ENCODE measurements at places on chromosomes 6 and 20.

DNA sequence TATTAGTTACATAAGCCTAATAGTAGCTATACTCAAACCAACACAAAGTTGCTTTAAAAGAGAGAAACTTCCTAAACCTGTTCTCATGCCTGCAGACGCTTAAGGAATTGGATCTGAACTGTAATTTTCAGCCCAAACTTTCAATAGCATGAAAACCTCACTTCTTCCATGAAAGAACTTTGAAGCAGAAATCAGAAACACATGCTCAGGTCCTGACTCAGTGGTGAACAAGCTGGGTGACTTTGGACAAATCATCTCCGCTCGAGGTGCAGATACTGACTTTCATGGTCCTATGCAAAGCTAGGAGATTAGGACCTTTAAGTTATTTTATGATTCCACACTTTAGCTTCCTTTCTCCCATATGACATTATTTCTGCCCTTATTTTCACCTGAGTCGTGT lies 36.5 kb downstream of the NOX3 start:
- DNase-seq = no peak

DNA sequence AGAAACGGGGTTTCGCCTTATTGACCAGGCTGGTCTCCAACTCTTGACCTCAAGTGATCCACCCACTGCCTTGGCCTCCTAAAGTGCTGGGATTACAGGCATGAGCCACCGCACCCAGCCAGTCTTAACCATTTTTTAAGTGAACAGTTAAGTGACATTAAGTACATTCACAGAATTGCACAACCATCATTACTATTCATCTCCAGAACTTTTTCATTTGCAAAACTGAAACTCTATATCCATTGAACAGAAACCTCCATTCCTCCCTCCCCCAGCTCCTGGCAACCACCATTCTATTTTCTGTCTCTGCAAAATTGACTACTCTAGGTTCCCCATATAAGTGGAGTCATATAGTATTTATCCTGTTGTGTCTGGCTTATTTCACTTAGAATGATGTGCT lies 59.7 kb downstream of the PLCB4 start:
- no peak for DNase-seq

DNA sequence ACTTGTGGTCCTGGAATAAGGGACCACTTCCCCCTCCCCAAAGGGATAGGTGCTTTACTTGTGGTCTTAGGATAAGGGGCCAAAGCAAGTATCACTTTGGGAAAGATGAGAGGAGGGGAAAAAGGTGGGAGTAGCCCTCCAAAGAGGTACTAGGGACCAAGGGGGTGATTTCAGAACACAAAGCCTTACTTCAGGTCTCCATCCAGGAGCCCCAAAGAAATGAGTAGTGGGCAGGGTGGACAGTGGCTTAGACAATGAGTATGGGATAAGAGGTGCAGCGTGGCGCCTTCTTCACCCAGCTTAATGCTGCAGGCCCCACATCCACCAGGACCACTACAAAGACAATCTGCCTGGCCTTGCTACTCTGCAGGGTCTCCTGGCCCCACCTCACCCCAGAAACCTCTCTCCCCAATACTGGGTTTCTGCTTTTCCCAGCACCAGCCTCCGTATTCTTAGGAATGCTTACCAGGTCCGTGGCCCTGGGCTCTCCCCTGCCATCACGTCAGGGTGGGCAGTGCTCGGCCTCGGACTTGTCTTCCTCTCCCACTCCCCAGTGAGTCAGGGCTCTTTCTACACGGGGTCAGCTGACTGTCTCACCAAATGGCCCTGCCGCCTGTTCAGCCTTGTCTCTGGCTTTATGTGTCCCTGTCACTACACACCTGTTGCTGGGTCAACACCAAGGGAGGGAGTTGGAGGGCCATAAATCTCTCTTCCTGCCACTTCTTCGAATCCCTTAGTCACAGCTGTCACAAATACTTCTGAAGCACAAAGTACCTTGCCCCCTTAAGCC lies 3.1 kb downstream of the NNAT start:
- DNase-seq = no peak

GRCh38 chr6:87645080-87645479 lies 55.1 kb downstream of the ORC3 start:
- DNase-seq = no peak

DNA sequence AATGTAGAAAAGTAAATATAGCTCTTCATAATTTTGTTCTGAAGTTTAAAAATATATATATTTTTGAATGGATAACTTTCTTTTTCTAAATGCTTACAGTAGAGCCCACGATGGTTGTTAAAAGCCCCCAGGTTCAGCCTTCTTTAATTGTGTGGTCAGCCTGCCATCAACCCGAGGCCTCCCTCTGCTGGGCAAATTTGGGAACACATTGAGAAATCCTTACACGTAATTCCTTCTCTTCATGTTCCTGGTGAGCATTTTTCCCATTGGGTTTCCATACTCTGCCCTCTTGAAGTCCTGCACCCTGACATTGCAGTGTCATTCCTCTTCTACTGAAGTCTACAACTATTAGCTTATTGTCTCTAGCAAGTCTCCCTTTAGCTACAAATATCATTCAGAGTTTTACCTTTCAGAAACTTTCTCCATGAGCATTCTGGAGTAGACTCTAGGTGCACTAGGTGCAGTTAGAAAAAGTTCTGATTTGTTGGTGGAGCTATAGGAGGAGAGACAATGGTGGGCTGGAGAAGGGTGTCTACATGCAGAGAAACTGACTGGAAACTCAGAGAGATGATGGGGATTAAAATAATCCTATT lies 40.6 kb downstream of the TRIM38 start:
- peak; percentile 55 for DNase-seq

- DNase-seq = no peak
Observed at GRCh38 chr6:169225887-169226286, 27.8 kb downstream of the THBS2 start.

GRCh38 chr6:16622193-16622592 lies 139.1 kb downstream of the ATXN1 start:
- no peak for DNase-seq

- DNase-seq = no peak
Observed at GRCh38 chr6:104955491-104955890, 1.4 kb upstream of the LIN28B start.

DNA sequence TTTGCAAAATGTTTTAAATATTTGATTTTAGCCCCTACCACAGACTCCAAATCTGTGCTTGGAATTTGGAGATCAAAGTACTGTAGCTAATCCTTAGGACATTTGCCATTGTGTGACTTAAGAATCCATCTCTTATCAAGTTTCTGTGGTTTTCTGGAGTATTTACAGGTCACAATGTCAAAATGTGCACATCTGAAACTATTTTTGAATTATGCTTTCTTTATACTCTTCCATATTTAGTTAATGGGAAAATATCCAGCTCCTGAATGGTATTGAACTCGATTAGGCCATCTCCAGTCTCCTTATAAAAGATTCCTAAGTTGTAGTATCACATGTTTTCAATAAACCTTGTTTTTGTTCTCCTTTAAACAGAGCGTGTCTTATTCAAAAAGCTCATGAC lies 162.5 kb downstream of the KHDC1L start:
- no peak for DNase-seq

DNA sequence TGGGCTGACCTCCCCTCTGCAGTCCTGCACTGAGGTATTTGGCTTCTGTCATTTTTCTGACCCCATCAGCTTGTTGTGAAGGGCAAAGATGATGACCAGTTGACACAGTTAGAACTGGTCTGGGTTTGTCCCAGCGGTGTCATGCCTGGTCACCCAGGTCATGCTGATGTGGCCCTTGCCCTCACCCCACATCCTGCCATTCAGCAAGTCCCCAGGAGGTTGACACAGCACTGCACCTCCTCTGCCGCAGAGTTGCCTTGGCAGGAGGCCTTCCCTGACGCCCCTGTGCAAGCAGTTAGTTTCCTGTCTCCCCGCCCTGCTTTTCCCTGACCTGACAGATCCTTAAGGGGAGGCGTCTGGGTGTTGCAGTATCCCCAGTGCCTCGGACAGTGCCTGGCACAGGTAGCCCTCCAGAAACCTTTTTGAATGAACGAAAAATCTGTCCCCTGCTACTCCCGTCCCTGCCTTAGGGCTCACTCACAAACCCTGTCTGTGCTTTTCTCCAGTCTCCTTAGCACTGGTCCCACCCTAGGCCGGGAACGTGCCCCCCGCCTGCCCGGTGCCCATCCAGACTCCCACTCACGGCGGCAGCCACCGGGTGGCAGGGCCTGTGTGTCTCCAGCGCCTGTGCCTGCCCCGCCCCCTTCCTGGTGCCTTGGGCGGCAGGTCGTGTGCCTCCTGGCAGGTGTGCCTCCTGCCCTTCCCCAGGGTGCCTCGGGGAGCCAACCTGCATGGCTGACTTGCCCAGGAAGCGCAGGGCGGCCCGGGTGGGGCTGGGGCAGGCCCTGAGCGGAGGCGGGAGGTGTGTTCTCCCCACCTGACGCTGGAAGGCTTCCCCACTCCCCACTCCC lies 146.3 kb upstream of the RNF24 start:
- DNase-seq = no peak

- peak; percentile 34 for DNase-seq
Observed at GRCh38 chr6:106334646-106335448, 9.3 kb upstream of the ATG5 start.

- no peak for DNase-seq
Observed at GRCh38 chr6:133236932-133237331, 4.2 kb upstream of the EYA4 start.

DNA sequence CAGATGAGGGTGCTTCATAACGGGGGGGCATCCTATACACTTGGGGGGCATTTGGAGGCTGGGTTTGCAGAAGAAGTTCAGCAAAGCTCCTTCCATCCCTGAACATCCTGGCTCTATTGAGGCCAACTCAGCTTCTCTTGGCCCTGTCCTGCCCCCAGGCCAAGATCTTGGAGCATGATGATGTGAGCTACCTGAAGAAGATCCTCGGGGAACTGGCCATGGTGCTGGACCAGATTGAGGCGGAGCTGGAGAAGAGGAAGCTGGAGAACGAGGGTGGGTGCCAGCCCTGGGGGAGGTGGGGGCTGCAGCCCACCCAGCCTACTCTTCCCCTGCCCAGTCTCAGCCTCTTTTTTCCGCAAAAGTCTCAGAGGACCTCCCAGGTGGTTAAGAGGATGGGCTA lies 17.2 kb downstream of the GDAP1L1 start:
- DNase-seq = no peak

- DNase-seq = no peak
Observed at GRCh38 chr6:42269974-42270510, 52.4 kb upstream of the MRPS10 start.

DNA sequence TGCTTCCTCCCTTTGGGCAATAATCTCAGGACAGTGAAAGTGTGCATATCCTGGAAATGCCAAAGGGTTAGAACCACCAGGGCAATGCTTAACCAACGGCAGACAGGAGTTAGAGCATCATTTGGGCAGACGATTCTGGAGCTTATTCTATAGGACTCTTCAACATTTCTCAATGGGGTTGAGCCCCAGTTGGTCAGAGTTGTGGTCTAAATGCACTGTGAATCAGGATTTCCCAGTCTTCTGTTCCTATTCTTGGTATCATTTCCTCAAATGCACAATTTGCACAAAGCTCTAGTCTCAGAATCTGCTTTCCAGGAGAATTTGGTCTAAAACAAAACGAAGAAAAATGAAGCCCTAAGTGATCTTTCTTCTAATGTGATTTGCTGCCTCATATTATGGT lies 389.6 kb upstream of the JAG1 start:
- no peak for DNase-seq

DNA sequence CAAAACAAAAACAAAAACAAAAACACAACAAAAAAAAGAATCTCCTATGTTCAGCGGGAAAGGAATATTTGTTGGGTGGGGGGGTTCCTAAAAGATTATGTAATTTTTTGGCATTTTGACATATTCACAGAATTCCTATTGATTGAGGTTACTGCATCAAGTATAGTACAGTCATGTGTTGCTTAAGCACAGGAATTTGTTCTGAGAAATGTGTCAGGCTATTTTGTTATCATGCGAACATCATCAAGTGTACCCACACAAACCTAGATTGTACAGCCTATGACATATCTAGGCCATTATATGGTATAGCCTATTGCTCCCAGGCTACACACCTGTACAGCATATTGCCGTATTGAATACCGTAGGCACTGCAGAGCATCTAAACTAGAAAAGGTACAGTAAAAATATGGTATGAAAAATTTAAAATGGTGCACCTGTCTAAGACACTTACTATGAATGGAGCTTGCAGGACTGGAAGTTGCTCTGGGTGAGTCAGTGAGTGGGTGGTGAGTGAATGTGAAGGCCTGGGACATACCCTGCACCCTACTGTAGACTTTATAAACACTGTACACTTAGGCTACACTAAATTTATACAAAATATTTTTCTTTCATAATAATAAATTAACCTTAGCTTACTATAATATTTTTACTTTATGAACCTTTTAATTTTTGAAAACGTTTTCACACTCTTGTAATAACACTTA lies 110.6 kb downstream of the CDKAL1 start:
- DNase-seq = no peak

GRCh38 chr6:158014505-158015187 lies 33.0 kb downstream of the SYNJ2 start:
- DNase-seq = no peak

GRCh38 chr6:92687278-92687677 lies 732.1 kb downstream of the EPHA7 start:
- DNase-seq = no peak

DNA sequence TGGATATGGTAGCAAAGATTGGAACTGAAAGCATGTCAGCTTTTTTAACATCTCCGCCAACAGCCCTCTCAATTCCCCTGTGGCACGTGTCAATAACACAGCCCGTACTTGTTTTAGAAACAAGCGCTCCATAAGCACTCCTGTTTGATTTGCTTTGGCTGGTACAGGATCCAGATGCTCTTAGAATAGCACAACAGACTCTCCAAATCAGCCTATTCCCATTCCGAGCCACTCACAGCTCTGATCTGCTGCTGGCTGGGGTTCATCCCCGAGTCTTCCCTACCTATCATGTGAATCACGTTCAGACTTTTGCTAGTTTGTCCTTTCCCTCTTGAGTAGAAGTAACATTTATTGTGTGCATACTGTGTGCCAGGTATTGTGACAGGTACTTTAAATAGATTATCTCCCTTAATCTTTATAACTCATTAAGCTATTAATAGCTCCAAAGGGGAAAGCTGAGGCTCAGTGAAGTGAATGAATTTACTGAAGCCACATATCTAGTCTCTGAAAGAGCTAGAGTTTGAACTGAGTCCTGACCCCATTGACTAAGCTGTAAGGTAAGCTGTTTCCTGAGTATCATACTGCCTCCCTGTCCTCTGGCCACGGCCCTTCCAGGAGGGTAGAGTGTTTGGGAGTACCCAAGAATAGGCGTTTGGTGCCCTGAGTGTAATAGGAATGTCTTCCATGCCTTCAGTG lies 46.7 kb downstream of the RALY start:
- no peak for DNase-seq

GRCh38 chr20:13874394-13875157 lies 89.7 kb downstream of the NDUFAF5 start:
- DNase-seq = no peak

DNA sequence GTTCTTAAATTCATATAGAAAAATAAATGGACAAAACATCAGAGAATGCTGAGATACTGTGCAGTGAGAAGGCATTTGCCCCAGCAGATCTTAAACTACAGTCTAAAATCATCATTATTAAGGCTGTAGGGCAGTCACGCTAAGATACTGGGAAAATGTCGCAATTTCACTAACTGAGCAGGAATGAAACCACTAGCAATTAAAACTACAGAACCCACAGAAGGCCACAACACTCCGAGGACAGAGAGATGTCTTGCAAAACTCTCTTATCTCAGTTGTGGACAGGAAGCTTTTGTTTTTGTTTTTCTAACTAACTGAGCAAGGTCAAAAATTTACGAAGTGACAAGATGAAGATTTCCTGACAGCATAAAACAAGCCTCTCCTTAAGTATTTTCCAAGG lies 18.2 kb downstream of the GNAS-AS1 start:
- no peak for DNase-seq

GRCh38 chr20:38255393-38255792 lies 5.1 kb downstream of the KIAA1755 start:
- DNase-seq = no peak

Data from activated CD8-positive, alpha-beta memory T cell treated with anti-CD3 and anti-CD28 coated beads, Interleukin-2, amount 50 U/mL, for 4 hours (primary cell).